ENCODE measurements at places on chromosomes 6 and 20.

DNA sequence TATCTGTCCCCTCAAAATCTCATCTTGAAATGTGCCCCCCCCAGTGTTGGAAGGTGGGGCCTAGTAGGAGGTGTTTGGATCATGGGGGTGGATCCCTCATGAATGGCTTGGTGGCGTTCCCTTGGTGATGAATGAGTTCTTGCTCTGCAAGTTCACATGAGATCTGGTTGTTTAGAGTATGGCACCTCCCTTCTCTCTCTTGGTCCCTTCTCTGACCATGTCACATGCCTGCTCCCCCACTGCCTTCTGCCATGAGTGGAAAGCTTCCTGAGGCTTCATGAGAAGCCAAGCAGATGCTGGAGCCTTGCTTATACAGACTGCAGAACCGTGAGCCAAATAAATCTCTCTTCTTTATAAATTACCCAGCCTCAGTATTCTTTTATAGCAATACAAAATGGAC is 70.9 kb downstream of the MAN1A1 start:
- DNase-seq = no peak

GRCh38 chr6:163405412-163406309 is 8.9 kb upstream of the QKI start:
- DNase-seq = peak; percentile 41

DNA sequence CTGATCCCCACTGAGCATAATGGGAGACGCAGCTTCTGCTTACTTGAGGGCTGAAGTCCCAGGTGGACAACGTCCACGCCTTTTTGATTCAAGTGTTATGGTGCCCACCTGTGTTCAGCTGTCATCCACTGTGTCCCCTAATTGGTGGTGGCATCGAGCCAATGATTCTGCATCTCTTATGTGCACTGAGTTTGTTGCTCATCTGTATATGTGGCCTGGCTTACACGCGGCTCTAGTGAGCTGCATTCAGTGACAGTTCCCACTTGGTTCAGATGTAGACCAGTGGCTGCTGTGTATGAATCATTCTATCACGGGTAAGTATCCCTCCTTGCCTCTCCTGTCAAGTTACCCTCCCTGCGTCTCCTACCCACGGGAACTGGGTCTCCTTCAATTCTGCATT is 131.2 kb upstream of the CLDN20 start:
- DNase-seq = no peak

GRCh38 chr6:79453558-79454042 is 83.6 kb downstream of the LCA5 start:
- peak; percentile 76 for DNase-seq

DNA sequence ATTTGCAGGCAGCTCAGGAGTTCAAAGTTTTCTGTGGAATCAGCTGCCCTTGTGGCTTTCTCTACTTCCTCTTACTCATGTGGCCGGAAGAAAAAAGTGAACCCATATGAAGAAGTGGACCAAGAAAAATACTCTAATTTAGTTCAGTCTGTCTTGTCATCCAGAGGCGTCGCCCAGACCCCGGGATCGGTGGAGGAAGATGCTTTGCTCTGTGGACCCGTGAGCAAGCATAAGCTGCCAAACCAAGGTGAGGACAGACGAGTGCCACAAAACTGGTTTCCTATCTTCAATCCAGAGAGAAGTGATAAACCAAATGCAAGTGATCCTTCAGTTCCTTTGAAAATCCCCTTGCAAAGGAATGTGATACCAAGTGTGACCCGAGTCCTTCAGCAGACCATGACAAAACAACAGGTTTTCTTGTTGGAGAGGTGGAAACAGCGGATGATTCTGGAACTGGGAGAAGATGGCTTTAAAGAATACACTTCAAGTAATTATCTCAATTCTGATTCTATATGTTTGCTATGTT is 1.1 kb downstream of the MGME1 start:
- DNase-seq = peak; percentile 34

DNA sequence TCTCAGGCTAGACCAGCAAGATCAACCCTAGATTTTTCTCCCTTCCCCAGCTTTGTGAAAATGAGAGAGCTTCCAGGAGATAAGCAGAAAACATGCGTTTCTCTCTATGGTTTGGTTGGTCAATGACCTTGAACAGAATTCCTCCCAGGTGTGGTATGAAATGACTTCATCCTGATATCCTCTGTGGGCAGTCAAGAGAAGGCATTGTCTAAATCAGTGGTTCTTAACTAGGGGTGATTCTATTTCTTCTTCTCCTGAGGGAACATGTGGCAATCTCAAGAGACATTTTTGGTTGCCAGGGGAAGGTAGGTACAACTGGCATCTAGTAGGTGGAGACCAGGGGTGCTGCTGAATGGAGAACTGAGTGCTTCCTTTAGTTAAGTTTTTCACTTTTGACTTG is 12.4 kb downstream of the IFT52 start:
- DNase-seq = no peak

- DNase-seq = no peak
Measured at GRCh38 chr20:4247898-4248858, 232.8 kb upstream of the RNF24 start.

DNA sequence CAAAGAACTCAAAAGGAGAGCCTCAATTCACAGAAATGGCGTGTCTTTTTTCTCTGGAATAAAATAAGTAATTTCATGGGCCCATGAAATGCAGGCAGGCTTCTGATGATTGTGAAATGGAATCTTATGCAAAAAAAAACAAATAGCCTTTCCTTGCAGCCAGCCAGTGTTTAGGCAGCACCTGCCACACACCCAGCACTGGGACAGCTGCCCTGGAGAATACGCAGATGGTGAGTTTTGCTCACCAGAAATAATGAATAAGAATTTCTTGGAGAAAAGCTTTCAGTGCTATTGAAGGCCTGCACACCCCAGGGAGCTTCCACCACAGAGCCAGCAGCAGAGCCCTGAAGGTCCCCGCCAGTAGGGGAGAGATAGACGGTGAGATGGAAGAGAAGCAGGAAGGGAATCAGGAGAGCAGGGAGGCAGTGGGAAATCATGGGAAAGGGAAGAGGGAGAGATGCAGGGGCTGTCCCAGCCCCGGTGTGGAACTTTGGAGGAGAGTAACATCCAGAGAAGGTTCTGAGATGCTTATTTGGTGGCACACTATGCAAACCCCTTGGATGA is 54.9 kb downstream of the PXDC1 start:
- peak; percentile 32 for DNase-seq

DNA sequence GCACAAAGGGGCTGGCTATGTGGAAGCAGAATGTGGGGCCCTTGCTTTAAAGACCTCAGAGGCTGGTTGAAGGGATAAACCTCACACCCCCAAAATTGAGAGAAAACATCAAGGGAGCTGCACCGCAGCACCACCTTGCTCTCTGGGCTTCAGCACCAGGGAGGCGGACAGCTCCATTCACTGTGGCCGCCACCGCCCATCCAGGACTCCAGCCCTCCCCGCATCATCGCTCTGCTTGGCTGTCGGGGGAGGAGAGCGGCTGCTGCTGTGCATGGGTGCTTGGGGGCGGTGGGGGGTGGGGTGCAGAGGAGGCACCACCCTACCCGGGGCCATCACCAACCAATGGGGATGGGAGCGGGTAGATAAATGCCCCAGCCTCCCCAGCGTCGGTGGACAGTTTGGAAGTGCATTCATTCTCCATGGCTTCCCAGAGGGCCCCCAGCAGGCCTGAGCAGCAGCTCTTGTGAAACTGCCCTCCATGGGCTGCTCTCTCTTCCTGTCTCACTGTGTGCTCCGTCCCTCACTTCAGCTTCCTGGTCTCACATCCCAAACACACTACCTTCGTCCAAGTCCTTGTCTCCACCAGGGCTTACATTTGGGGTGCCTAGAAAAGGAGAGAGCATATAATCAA is 75.7 kb upstream of the BHLHE23 start:
- no peak for DNase-seq

- DNase-seq = peak; percentile 13
Measured at GRCh38 chr6:47138046-47138445, 95.9 kb upstream of the ADGRF1 start.

- no peak for DNase-seq
Measured at GRCh38 chr6:155582016-155582991, 126.7 kb upstream of the NOX3 start.

GRCh38 chr20:33875055-33875454 is 63.9 kb downstream of the CHMP4B start:
- no peak for DNase-seq

DNA sequence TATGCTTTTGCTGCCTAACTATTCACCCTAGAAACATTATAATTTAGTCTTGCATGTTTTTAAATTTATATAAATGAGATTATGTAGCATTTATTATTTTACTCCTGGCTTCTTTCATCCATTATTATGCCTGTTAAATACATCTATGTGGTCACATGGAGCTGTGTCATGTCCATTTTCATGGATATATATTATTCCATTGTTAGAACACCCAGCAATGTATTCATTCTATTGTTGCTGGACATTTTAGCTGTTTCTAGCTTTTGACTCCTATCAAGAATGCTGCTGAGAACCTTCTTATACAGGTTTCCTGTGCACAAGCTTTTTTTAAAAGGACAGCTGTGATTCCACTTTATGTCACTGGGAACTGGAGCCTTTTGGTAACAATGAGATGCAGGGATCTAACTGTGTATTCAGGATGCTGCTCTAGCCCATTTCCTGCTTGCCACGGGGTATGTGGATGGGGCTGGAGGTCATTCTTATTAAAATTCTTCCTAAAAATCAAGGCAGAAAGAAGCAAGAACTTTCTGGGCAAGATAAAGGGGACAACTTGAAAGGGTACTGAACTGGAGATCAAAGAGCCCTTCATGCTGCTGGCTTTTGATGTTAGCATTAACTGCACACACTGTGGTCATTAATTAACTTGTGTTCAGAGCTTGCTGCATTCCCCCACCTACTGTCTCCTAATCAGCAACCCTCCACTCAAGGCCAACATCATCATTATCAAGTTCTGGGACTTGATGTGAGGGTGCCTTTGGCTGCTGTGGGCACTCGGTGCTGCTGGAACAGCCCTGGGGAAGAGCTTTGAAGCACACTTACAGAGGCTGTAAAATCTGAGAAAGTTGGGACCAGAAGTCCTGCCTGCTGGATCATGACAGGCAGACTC is 96.6 kb upstream of the AKIRIN2 start:
- DNase-seq = no peak

DNA sequence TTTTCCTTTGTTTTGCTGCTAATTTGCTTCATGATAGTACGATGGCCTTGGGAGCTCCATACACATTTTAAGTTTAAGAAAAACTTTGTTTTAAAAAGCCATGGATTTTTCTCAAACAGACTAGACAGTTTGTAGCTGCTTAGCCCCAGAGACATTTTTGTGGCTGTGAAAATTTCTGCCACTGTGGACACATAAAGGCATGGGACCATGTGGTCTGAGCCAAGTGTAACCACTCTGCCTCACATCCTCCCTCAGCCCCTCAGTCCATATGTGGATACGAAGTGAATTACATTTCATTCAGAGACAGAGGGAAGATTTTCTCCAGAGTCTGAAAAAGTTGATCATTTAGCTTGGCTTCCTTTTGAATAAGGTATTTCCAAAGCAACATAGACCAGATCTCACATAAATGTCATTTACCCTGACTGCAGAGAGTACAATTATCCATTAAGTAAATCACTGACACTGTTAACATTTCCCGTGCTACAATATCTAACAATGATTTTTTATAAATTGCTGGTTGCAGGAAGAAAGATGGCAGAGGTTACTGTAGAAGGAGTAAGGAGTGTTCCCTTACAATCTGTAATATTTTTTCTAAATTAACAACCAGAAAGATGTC is 87.4 kb downstream of the GJA1 start:
- DNase-seq = no peak

DNA sequence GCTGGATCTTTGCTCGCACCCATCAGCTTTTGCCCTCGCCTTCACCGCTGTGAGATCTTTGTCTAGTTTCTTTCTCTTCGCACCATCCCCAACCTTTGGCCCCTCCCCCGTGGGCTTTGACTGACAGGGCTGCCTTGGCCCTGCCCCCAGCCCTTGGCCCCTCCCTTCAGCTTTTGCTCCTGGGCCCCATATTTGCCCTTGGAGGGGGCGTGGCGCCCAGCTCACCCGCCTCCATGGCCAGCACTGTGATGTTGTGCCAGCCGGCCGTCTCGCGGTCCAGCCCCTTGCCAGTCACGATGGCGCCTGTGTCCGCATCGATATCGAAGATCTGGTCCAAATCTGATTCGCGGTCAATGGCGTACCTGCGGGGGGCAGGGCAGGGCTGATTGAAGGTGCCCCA is 81.1 kb downstream of the CD40 start:
- no peak for DNase-seq

GRCh38 chr6:122400121-122400450 is 634 bp downstream of the HSF2 start:
- DNase-seq = peak; percentile 2

- DNase-seq = no peak
Measured at GRCh38 chr20:63310265-63310991, 17.4 kb downstream of the COL20A1 start.

GRCh38 chr20:44109951-44110361 is 77.0 kb downstream of the JPH2 start:
- DNase-seq = no peak

DNA sequence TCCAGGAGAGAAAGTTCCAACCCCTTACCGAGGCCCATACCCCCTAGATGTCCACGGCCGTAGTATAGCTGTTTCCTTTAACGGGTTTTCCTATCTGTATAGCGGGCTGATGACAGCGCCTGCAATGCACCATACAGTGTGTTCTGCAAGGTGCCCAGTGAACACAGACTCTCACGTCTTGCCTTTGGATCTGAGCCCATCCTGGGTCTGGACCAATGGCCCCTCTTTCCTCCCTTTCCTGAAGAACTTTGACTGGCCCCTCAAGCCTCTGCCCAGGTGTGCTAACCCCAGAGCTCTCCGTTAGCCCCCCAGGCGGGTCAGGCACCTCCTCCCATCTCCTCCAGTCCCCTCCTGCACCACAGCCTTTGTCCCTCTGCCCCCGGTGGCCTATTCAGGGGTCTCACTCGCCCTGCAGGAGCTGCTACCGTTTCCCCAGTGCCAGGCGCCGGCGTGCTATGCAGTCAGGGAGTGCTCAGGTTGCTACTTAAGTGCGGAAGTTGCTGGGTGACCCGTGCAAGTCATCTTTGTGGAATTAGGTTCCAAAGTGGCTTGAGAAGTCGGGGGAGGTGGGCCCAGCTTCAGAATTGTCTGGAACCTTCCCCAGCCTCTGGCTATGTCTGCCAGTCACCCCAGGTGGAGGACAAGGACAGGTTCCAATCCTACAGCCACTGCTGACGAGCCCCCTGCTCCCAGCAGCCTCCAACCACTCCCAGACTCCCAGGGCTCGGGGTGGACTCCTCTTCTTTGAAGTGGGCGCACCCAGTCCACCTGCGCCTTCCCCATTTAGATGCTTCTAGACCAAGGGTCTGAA is 35.0 kb upstream of the ZBP1 start:
- no peak for DNase-seq

- DNase-seq = peak; percentile 64
Measured at GRCh38 chr20:16363506-16364319, 209.5 kb downstream of the KIF16B start.

- no peak for DNase-seq
Measured at GRCh38 chr6:17299222-17299621, 18.1 kb downstream of the RBM24 start.

- DNase-seq = peak; percentile 89
Measured at GRCh38 chr6:31795616-31796298, at the start of gene VARS1. Gene VARS1 (minus strand): TSS chr6:31795752. CDS start chr6:31795217, 535 bp downstream.

- DNase-seq = no peak
Measured at GRCh38 chr6:95519228-95520037, 57.9 kb upstream of the MANEA start.

GRCh38 chr6:103629613-103630012 is 1230.1 kb downstream of the HACE1 start:
- no peak for DNase-seq

- DNase-seq = no peak
Measured at GRCh38 chr6:130525408-130525807, 159.6 kb downstream of the TMEM200A start.

GRCh38 chr6:101232961-101233360 is 160.5 kb upstream of the GRIK2 start:
- DNase-seq = no peak

Measured in fibroblast of gingiva (primary cell).